HEK293T (cell line): ENCODE measurements at places on chromosomes 7 and 10.

- DNase-seq: no peak
Observed at GRCh38 chr7:107394831-107395230, 75.0 kb upstream of the GPR22 start.

DNA sequence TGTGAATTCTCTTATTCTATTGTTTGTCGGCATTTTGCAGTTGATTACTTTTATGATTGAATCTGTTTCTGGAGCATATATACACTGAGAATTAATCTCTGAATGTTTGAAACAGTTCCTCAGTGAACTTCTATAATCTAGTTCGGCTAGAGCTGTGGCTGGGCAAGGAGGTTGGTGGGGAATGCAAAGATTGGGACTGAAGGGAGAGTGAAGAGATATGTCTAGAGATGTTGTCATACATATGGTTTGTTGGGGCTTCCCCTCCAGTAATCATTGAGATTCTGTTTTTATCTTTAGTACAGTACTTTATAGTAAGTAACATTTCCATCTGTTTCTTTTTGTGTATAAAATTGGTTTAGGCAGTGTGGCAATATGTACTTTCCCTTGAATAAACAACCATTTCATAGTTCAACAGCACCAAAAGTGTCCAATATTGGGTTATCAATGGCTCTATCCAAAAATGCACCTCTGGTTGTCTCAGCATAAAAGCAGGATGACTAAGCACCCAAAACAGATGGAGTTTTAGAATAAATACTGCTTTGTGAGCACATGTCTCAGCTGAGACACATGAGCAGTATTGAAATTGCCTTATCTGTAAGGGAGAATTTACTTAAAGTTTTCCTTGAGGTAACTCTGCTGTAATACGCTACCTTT, 36.7 kb downstream of the WAC start:
- DNase-seq: no peak

DNA sequence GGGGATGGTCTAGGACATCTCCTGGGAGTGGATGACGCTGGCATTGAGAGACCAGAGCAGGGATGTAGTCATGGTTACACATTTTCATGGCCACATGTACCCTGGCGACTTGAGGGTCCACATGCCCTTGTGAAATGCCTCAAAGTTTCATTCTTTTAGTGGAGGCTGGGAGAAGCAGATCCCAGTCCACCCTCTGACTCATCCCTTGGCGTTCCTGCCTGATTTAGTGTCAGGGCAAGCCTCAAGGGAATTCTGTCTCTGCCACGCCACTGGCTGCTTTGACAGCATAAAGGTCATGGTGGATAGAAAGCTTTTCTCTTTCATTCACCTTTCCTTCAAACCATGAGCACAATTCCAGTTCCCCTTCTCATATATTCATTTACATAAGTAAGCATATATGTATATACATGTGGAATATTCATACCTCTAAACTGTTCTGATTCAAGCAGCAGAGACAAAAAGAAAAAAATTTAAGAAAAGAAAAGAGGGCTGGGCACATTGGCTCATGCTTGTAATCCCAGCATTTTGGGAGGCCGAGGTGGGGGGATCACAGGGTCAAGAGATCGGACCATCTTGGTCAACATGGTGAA, 21.8 kb upstream of the KIF5B start:
- DNase-seq: no peak

GRCh38 chr7:34061149-34061548, 155.8 kb downstream of the BMPER start:
- DNase-seq: no peak

- no peak for DNase-seq
Observed at GRCh38 chr7:142720986-142721385, 28.3 kb upstream of the PRSS1 start.

GRCh38 chr7:155269766-155270585, 27.7 kb upstream of the INSIG1 start:
- no peak for DNase-seq
